Fibroblast of the aortic adventitia (primary cell): ENCODE measurements at places on chromosomes 6 and 20. TPM values are rescaled to one million over a fixed set of nuclear protein-coding genes. Genes with fewer than 3 reads are reported as not detected.

GRCh38 chr6:83151114-83151513, 42.0 kb downstream of the PGM3 start:
- no peak for DNase-seq

DNA sequence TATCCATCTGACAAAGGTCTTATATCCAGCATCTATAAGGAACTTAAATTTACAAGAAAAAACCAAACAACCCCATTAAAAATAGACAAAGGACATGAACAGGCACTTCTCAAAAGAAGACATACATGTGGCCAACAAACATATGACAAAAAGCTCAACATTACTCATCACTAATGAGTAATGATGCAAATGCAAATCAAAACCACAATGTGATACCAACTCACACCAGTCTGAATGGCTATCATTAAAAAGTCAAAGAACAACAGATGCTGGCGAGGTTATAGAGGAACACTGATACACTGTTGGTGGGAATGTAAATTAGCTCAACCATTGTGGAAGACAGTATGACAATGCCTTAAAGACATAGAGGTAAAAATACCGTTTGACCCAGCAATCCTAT, 13.9 kb downstream of the MACROD2 start:
- no peak for DNase-seq

DNA sequence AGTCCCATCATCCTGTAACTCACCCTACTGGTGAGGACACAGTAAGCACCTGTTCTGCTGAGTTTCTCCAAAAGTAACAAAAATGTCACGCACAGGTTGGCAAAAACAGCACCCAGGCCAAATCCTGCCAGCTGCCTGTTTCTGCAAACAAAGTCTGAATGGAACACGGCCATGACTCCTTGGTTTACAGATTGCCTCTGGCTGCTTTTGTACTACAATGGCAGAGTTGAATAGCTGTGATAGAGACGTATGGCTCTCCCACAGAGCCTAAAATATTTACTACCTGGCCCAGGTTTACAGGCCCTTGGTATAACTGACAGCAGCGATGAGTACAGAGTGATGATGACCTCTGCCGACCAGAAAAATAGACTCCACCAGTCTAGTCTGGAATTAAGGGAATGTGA, 52.6 kb downstream of the CNKSR3 start:
- no peak for DNase-seq

DNA sequence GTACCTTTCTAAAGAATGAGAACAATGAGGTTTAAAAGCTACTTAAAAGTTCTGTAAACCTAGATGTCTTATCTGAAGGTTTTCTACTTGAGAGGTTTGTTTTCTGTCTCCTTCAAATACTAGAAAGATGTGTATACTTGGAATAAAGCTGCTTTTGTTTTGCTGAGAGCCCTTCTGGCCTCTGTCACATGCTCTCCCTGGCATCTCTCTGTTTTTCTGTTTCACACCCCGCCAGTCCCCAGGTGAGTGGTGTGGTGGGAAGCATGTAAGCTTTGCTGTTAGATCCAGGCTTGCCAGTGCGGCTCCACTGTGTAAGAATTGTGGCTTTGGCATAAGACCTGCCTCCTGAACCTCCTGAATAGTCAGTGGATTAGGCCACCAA, 56.8 kb downstream of the SNX9 start:
- no peak for DNase-seq

DNA sequence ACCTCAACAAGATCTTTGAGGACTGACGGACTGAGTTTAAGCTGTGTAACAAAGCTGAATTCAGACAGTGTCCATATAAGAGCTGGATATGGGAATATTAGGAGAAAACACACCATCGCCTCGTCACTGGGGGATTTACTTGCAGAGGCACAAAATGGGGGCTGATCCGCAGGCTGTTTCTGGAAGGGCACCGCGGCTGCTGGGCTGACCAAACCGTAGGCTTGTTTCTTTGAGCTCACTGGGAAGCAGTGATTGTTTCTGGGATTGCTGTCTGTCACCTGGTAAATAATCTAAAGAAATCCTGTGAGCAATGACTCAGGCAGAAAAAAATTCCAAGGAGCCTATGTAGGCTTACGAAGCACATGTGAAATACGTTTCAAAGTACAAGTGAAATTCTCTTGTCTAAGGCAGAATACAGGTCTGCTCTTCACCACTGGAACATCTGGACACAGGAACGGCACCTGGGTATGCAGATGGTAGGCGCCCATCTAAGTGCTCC, 63.9 kb upstream of the MPC1 start:
- DNase-seq, result no peak

- no peak for DNase-seq
Observed at GRCh38 chr20:35588397-35588796, 27.2 kb upstream of the SPAG4 start.

DNA sequence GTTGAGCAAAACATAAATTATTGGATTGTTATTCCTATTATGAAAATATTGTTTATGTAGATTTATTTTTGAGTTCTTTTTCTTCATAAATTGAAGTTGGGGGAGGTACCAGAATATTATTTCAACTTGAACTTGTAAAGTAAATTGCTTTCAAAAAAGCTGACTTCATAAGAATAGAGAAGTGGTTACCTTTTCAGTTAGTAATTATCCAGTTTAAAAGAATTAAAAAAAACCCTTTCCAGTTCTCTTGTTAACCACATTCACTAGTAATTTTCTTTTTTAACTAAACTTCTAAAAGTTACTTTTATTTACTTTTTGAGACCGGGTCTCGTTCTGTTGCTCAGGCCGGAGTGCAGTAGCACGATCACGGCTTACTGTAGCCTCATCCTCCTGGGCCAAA, 124.3 kb downstream of the CDKAL1 start:
- DNase-seq, result no peak

GRCh38 chr20:20491110-20491783, 123.3 kb downstream of the INSM1 start:
- DNase-seq, result peak; percentile 58

GRCh38 chr6:7389162-7389450, 436 bp downstream of the CAGE1 start:
- DNase-seq, result peak; percentile 59

- peak; percentile 73 for DNase-seq
Observed at GRCh38 chr6:36347621-36348020, 10.9 kb upstream of the BNIP5 start.

- DNase-seq, result no peak
Observed at GRCh38 chr6:127423921-127424320, 35.3 kb downstream of the KIAA0408 start.

- peak; percentile 93 for DNase-seq
Observed at GRCh38 chr6:125170376-125170775, 16.8 kb downstream of the TPD52L1 start.

DNA sequence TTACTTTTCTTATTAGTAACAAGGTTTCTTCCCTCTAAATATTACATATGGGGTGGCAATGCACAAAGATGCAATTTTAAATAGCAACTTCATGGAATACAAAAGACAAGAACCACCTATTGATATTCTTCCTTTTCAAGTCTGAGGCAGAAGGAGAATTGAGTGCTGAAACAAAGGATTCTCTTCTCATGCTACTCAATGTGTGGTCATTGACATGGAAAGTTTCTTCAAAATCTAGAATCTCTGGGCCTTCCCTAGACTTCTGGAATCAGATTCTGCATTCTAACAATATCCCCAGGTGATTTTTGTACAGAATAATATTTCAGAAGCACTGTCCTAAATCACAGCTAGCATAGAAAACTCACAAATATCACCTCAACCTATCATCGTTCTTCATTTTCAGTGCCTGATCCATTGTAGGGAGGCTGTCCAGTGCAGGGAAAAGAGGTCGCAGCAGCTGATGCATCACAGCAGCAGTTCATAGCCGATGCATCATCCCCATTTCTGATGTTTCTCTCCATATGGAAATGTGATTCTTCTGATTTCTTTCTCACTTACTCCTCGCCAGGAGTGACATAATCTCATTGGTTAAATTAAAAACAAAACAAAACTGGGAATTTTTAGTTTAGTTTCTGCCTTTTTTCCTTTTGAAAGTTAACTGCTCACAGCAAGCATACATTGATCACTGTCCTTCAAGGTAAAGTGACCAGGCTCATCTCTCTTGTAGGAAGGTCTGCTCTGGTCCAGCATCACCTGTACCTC, 139.5 kb upstream of the FAM83B start:
- DNase-seq, result no peak

DNA sequence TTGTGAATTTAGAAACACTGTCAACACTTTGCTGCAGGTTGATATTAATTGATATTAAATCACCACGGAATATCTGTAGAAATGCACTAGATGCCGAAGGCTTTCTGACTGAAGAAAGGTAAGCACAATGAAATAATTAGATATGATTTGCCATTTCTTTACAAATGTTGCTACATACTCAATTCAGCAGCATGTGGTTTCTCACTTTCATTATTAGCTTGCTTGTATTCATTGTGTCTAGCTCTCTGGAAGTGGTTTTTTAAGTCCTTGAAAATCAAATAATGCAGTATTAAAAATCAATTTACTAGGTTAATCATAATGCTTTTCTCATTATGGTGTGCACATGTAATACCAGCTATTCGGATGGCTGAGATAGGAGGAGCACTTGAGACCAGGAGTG, 231.3 kb upstream of the MARCKS start:
- DNase-seq, result no peak

The RIN2 gene
- 36.6 and 61.1 TPM in 2 replicates for total RNA-seq

The IMPG1 gene
- total RNA-seq, result not detected in 2 replicates

The COX4I2 gene
- total RNA-seq, result not detected in 2 replicates

The SPDEF gene
- not detected in 2 replicates for total RNA-seq

The TFAP2D gene
- total RNA-seq, result 5.1 TPM in 1 of 2 replicates, not detected in the other

The TENT5A gene
- 40.0 and 56.5 TPM in 2 replicates for total RNA-seq

The SH3BGRL2 gene
- 4.1 and 6.6 TPM in 2 replicates for total RNA-seq
